ENCODE measurements at places on chromosomes 2 and 18. TPM values are rescaled to one million over a fixed set of nuclear protein-coding genes. Genes with fewer than 3 reads are reported as not detected.

DYNAP gene
- not detected for total RNA-seq

DNA sequence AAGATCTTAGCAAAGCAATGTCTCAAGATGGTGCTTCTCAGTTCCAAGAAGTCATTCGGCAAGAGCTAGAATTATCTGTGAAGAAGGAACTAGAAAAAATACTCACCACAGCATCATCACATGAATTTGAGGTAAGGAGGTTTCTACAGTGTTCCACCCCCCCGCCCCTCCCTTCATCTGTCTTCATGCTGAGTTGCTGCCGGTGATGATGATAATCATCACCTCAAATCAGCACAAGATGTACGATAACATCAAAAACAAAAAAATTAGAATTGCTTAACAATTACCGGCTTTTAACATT lies 14.6 kb downstream of the UGP2 start:
- H3K4me3 ChIP-seq = no peak overlapping the region
- peaks cover 50% of the 10 kb centered on the region for H3K36me3 ChIP-seq
- DNase-seq = no peak

- H3K4me1 ChIP-seq = no peaks in the 10 kb centered on the region
- H3K27ac ChIP-seq = no peak overlapping the region
- H3K27me3 ChIP-seq = no peaks in the 10 kb centered on the region
- no peak overlapping the region for H3K4me3 ChIP-seq
Measured at GRCh38 chr18:7545734-7546133, 21.4 kb upstream of the PTPRM start.

- no peak overlapping the region for H3K4me3 ChIP-seq
- no peak overlapping the region for H3K27ac ChIP-seq
- H3K4me1 ChIP-seq = no peaks in the 10 kb centered on the region
- H3K36me3 ChIP-seq = no peaks in the 10 kb centered on the region
- no peak for DNase-seq
Measured at GRCh38 chr2:231696004-231696367, 12.3 kb upstream of the PTMA start.

CCDC68 gene
- total RNA-seq = 1.3 TPM

DNA sequence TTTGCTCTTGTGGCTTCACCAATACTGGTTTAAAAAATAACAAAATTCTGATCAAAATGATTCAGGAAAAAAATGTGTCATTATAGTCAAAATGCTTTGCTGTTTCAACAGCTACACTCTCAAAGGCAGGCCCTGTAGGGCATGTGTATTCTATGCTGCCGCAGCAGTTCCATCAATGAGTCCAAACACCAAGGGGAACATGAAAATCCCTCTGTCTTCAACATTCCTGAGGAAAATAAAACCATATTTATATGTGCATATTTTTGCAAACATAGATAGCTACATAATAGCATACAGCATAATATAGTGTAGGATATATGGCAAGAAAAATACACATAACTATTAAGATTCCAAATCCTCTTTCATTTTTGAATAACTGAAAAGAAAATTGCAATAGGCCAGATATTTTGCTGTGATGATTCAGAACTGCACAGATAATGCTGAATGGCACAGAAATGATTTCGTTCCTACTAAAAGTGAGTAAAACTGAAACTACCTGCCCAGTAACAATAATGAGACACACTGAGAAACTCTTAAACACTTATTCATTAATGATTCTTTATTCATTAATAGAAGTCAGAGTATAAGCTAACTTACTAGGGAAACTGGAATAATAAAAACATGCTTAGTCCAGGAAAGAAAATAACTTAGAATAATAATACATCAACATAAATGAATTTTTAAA lies 343.8 kb downstream of the SUCLG1 start:
- H3K27ac ChIP-seq = no peak overlapping the region
- no peaks in the 10 kb centered on the region for H3K36me3 ChIP-seq
- DNase-seq = no peak
- H3K4me1 ChIP-seq = no peaks in the 10 kb centered on the region
- no peaks in the 10 kb centered on the region for H3K27me3 ChIP-seq
